ENCODE measurements at places on chromosomes 13 and 19. TPM values are rescaled to one million over a fixed set of nuclear protein-coding genes. Genes with fewer than 3 reads are reported as not detected.
A peak's percentile ranks its signal among the peaks of the same experiment; 100 is the strongest.

DNA sequence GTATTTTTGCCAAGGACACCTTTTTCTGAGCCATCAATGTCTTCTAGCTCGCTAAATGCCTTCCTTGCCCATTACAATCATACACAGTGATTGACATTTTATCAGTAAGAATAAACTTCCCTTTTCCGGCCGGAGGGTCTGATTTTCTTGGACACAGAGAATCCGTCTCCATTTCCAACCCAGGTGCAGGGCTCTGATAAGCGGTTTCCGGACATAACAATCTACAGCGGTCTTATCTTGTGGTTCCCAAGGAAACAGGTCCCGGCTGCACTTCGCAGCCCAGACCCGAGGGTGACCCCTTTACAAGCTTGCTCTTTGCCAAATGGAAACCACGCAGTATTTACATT lies 5.1 kb upstream of the ZNF77 start:
- no peak for DNase-seq

Gene ZNF175
- 2.9 TPM for total RNA-seq

DNA sequence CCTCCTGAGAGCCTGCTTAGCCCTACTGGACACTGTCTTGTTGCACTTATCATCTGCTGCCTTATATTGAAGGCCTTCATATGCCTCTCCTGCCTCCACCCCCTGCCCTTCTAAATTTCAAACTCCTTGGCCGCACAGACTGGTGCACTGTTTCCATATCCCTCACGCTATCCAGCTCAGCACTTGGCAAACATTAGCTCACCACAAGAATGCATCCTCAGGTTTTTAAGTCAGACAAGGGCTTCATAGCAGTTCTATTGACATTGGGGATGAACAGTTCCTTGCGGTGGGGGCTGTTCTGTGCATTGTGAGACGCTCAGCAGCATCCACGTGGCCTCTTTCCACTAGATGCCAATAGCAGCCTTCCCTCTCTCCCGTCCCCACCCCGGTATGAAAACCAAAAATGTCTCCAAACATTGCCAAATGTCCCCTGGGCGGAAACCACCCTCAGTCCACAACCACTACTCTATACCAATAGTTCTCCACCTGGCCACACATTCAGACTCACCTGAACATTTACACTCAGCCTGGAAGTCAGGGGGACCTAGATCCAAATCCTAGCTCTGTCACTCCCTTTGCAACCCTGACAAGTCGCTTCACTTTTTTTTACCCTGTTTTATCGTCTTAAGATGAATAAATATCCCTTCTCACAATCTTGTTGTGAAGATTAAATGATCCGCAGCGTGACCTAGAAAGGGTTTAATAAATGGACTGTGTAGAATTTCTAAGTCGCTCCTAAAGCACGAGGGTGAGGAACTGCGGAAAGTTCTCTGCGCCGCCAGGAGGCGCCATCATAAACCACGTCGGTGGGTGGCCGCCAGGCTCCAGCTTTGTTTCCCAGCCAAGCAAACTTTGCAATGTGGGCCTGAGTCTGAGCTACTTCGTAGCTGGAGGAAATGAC lies 3.6 kb upstream of the CEACAM3 start:
- DNase-seq: peak; percentile 4

Gene MARK4
- 22.4 TPM for total RNA-seq

- no peak for DNase-seq
Measured at GRCh38 chr13:24214528-24214927, 54.0 kb downstream of the SPATA13 start.

DNA sequence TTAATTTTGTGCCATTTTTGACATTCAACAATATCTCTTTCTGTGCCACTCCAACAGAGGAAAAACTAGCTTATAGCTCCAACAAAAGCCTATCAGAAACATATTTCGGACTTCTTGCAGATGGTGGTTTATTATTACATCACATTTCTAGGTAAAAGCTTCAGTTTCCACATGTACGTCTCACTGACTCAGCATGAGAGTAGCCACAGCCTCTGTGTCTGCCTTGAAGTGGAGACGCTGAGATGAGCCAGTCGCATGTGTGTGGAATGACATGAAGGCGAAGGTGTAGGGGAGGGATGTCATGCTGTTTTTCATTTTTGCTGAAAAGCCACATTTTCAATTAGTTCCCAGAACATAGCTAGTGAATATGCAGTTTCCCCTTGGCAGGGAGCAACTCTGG lies 598.6 kb downstream of the EFNB2 start:
- no peak for DNase-seq

DNA sequence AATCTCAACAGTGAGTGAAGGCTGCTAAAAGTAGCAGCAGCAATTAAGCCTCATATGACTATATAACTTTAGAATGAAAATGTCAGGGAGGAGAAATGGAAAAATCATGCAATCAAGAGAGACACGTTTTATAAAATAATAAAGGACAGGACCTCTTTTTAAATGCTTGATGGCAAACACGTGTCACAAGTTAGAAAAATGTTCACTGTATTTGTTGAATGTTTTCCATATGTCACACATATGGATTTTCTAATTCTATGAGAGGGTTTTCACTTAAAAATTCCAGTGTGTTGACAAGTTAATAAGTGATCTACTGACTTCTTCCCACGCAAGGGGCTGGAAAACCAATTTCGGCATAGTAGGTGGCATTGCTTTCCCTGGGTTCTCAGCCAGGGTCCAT lies 27.7 kb upstream of the KCTD12 start:
- DNase-seq: no peak

- no peak for DNase-seq
Measured at GRCh38 chr19:28217022-28217421, 995.9 kb downstream of the UQCRFS1 start.

GRCh38 chr13:99251921-99252320 lies 6.3 kb downstream of the GPR18 start:
- DNase-seq: no peak

- no peak for DNase-seq
Measured at GRCh38 chr13:33083054-33083453, 66.8 kb downstream of the KL start.

Gene COX7A1
- not detected for total RNA-seq

- DNase-seq: no peak
Measured at GRCh38 chr13:91652404-91653301, 254.2 kb downstream of the GPC5 start.

- DNase-seq: no peak
Measured at GRCh38 chr13:51331354-51331861, 8.1 kb upstream of the SERPINE3 start.

Gene SULT2B1
- not detected for total RNA-seq

Gene FPR2
- not detected for total RNA-seq

GRCh38 chr13:20093951-20094350 lies 66.9 kb downstream of the GJA3 start:
- DNase-seq: no peak

Gene ADM5
- 3.2 TPM for total RNA-seq

DNA sequence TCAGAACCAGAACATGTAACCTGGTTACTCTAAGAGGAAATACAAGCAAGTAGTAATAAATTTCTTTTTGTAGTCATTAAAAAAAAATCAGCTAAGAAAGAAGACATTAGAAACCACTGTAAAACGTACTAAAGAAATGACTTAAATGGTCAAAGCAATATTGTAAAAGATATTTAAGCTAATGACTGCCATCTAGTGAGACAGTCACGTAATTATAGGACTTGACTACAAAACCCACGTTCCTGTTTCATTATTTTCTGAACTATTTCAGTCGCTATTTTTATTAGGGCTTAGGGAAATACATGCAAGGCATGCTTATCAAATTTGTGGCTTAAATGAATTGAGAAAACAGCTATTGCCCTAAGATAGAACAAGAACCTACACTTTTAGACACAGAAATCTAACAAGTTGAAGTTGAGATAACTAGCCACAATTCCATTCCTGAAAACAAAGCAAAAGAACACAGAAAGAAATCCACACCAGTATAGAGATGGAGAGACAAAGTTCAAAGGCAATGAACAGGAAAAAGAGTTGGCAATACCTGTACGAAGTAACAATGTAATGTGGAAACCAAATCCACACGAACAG lies 17.9 kb downstream of the ALG5 start:
- DNase-seq: peak; percentile 40

Gene VAV1
- total RNA-seq: 1.2 TPM
